ENCODE measurements at places on chromosomes 6 and 20. TPM values are rescaled to one million over a fixed set of nuclear protein-coding genes. Genes with fewer than 3 reads are reported as not detected.

Gene TFAP2A
- total RNA-seq = not detected

Gene DBNDD2
- 3.5 TPM for total RNA-seq

Gene CD24
- 12.3 TPM for total RNA-seq

Gene ZSCAN9
- total RNA-seq = 9.8 TPM

Gene CTAGE9
- not detected for total RNA-seq

Gene ETV7
- 2.0 TPM for total RNA-seq

Gene TMEM14B
- total RNA-seq = 82.3 TPM

Measured in regular cardiac myocyte (primary cell).